ENCODE measurements at places on chromosomes 5 and 9.

DNA sequence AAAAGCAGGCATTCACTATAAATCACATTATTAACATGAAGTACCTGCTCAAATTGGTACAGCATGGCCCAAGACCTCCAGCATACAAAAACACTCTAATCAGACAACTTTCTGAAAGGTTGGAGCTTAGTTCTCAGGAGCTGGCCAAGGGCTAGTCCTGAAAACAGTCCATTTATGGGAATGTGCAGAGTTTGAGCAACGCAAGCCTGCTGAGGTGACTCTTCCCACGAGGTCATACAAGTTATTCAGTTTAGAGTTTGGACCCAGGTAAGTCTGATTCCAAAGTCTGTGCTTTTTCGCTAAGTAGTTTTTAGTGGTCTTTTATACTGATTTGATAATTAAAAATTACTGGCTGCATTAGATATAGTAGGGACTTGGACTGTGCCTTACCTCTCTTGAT lies 52.6 kb downstream of the AP3S1 start:
- no peak for DNase-seq

DNA sequence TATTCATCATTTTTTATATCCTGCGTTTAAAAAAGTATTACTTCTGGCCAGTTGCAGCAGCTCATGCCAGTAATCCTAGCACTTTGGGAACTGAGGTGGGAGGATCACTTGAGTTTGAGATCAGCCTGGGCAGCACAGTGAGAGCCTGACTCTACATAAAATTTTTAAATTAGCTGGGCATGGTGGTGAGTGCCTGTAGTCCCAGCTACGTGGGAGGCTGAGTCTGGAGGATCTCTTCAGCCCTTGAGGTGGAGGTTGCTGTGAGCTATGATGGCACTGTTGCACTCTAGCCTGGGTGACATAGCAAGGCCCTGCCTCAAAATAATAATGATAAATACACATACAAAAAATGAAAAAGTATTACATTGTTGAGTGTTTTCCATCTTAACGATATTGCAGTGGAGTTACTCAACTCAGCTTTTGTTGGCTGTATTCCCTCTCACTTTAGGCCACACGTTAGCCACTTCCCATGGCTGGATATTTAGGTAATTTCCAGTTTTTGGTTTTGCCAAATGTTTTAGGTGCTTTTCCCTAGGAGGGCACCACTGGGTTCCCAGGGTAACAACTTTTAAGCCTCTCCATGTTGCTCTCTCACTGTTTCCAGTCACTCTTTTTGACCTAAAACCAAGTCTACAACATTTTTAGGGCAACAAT lies 20.6 kb downstream of the SHB start:
- no peak for DNase-seq

- DNase-seq, result no peak
Measured at GRCh38 chr5:91382530-91383026, 539 bp downstream of the ARRDC3 start.

DNA sequence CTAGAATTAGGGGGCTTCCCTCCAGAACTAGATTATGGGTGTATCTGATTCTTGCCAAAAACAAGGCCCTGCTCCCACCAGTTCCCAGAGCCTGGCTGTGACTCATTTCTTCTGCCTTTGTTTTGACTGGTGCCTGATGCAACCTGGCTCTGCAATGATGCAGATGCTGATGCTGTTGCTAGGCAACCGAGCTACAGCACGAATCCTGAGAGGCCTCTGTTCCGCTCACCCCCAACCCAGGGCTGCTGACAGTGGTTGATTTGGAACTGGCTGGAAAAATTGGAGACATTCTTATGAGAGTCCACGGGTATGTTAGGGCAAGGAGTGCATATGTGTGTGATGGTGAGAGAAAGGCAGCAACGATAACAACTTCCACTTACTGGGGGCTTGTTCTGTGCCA lies 100.3 kb downstream of the NSG2 start:
- no peak for DNase-seq

DNA sequence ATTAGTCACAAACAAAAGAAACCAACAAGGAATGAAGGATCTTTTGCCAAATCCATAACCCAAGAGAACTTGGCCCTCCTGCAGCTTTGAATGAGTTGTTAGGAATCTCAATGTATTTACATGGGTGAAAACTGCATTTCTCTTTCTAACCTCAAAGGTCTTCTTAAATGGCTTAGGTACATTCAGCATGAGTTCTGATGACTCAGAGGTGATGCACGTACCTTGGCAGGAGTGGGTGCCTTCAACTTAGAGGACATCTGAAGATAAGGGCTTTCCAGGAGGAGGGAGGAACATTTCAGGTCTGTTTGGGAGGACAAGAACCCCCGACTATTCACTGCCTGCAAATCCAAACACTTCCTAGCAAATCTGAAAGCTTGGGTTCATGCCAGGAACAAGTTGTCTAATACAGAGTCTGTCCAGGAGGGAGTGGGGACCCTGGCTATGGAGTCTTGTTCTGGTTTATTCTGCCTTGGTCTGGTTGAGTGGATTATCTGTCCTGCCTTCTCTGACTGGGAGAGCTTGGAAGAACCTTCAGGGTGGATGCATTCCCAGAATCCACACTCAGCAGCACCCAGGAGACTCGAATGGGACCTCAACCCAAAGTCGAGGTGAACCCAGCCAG lies 65.7 kb downstream of the IRX2 start:
- no peak for DNase-seq

DNA sequence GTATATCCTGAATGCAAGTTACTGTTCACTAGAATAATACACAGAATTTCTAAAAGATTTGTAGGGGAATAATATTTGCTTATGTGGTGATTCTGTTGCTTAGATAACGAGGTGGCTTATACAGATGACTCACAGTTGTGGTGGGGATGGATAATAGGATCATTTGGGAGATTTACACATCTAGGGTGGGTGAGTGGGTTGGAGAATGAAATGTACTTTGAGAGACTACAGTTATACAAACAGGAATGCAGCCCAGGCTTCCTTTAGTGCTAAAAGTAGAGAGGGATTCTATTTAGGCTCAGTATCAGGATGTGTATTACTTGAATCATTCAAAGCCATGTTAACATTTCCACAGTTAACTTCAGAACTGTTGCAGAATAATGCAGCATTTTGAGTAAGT lies 1.8 kb downstream of the CTXN3 start:
- DNase-seq, result no peak

GRCh38 chr9:137412431-137412830 lies 10.5 kb downstream of the EXD3 start:
- DNase-seq, result no peak

GRCh38 chr5:116454417-116454927 lies 120.2 kb downstream of the SEMA6A start:
- DNase-seq, result no peak

GRCh38 chr5:57776035-57776434 lies 293.4 kb upstream of the ACTBL2 start:
- no peak for DNase-seq

- DNase-seq, result no peak
Measured at GRCh38 chr9:84593352-84593751, 76.2 kb upstream of the NTRK2 start.

GRCh38 chr5:149053072-149053695 lies 9.7 kb downstream of the SH3TC2 start:
- DNase-seq, result no peak

DNA sequence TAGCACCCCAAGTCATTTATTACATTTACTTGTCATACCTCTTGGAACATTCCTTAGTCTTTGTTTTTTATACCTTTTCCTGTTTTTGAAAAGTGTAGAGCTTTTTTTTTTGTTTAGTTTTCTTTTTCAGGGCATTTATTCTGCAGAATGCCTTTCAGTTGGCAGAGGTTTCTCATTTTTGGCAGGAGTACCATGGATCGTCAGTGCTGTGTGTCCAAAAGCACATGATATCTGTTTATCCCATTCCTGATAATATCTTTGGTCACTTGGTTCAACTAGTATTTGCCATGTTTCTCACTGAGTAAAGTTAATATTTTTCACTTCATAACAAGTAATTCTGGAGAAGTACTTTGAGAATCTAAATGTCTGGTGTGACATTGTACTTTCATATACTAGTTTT lies 10.7 kb downstream of the OGN start:
- no peak for DNase-seq

- DNase-seq, result no peak
Measured at GRCh38 chr9:6126377-6126776, 89.2 kb upstream of the IL33 start.

GRCh38 chr9:89536145-89536574 lies 38.2 kb upstream of the SEMA4D start:
- DNase-seq, result no peak

DNA sequence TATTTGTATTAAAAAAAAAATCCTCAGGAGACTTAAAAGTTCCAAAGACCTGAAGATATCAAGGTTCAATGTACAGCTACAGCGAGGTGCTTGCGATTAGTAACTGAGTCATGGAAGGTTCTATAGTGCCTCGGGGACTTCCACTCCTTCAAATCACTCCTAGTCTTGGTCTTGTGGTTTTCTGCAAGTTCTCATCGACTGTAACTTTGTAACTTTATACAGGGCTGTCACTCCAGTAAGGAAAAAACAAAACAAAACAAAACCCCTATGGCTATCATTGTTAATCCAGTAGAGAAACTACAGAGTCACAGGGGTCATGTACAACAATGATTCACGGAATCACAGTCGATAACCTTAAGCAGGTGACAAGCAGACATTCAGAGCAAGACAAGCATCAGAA lies 39.8 kb upstream of the SELENOP start:
- no peak for DNase-seq

GRCh38 chr9:27467486-27467885 lies 56.6 kb upstream of the IFNK start:
- no peak for DNase-seq

GRCh38 chr9:112867275-112867991 lies 23.2 kb downstream of the SLC46A2 start:
- DNase-seq, result no peak

- DNase-seq, result no peak
Measured at GRCh38 chr5:60077292-60077691, 183.8 kb upstream of the PDE4D start.

GRCh38 chr5:37871023-37871815 lies 31.4 kb upstream of the GDNF start:
- no peak for DNase-seq

DNA sequence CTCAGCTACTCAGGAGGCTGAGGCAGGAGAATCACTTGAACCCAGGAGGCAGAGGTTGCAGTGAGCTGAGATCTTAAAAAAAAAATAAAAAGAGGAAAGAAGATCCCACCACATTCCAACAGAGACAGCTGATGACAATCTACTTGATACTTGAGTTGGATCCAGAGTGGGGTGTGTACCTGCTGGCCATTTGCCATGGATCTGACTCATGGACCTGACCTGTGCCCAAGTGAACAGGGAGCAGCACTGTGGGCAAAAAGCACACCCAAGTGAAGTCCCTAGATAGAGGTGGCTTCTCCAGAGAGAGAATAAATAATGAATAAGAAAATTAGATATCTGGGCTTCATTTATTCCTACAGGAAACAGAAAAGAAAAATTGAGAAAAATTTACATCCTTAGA lies 81.2 kb upstream of the MIER3 start:
- no peak for DNase-seq

Data from stimulated activated CD4-positive, alpha-beta T cell treated with anti-CD3 and anti-CD28 coated beads, Interleukin-4, amount 100 ng/mL, for 1 hour (primary cell).